NB4 (cell line): ENCODE measurements at places on chromosomes 7 and 10.

DNA sequence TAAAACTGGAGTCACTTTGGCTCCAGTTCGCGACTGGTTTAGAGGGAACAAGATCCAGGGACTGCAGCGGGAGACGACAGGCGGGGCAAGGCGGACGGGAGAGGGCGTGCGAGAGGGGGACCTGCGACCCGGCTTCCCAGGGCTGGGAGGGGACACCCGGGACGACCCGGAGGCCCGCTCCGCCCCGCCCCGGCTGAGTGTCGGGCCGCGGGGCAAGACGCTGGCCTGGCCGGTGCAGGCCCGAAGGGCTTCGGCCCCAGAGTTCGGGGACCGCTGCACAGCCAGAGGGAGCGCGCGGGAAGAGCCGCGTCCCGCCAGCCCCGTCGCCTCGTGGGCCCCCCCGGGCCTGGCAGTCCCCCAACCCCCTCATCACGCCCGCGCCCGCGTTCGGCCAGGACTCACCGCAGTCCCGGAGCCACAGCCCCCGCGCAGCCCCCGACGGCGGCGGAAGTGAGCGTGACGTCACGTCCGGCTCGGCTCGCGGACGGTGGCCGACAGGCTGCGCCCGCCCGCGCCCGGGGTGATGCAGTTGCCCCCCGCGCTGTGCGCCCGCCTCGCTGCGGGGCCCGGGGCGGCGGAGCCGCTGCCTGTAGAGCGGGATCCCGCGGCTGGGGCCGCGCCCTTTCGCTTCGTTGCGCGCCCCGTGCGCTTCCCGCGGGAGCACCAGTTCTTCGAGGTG is at the start of the genes TUBGCP2 and ZNF511:
Gene TUBGCP2, minus strand, starts transcription at position 452 of the 679 bp plus-strand sequence. CDS start 5,931 bp downstream, outside the sequence.
Gene ZNF511, plus strand, starts transcription at position 494 of the 679 bp plus-strand sequence. Its CDS starts 30 bp downstream, at position 524.
- peak; percentile 90 for DNase-seq

- peak; percentile 88 for DNase-seq
These were observed at the start of gene MYOF for GRCh38 chr10:93482145-93482834. Gene MYOF, minus strand, starts transcription at chr10:93482334. Its CDS starts 140 bp downstream, at chr10:93482194.

- DNase-seq, result no peak
These were observed 414.5 kb downstream of the GRM8 start for GRCh38 chr7:126838194-126838593.

- DNase-seq, result no peak
These were observed 35.7 kb upstream of the DMBT1 start for GRCh38 chr10:122524811-122525210.

DNA sequence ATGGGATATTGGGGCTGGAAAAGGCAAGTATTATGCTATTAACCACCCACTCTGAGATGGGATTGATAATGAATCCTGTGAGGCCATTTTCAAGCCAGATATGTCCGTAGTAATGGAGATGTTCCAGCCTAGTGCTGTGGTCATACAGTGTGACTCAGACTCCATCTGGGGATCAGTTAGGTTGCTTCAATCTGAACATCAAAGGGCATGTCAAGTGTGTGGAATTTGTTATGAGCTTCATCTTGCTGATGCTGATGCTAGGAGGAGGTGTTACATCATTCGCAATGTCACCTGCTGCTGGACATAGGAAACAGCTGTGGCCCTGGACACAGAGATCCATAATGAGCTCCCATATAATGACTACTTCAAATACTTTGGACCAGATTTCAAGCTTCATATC is 144.7 kb downstream of the PLCE1 start:
- no peak for DNase-seq

- DNase-seq, result no peak
These were observed 267.8 kb upstream of the MYO3A start for GRCh38 chr10:25666276-25666675.

- peak; percentile 47 for DNase-seq
These were observed 80.2 kb downstream of the RNF216 start for GRCh38 chr7:5701085-5701914.

DNA sequence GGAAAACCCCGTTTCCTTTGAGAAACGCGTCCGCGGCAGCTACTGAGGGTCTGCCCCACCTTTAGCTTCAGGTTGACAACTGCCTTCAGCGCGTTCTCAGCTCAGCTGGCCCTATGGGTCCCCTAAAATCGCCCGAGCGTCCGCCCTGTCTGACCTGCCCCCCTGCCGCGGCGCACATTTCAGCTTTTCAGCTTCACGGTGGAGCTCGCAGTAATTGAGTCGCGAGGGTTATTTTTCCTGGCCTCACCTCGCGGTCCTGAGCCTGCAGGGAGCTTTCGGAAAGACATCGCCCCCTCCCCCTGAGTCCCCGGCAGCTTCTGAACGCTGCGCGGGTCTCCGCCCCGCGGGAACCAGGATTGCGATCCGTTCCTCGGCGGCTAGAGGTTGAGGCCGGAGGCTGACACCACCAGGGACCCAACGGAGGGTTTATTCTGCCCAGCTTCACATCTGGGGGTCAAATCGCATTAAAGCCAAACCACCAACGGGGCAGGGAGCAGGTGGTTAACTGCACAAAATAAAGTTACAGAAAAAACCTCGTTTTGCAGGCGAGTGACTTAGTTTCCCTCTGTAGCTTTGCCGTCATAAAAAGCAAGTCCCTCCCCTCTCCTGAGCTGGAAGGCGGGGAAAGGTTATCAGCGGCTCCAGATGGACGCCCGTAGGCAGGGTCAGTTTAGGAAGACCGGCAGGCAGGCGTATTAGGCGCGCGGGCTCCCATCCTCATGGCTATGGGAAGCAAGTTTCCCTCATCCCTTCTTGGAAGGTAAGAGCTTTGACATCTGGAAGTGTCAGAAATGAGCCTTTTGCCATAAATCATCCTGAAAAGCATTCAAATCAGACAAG is 11.0 kb downstream of the TWIST1 start:
- no peak for DNase-seq

DNA sequence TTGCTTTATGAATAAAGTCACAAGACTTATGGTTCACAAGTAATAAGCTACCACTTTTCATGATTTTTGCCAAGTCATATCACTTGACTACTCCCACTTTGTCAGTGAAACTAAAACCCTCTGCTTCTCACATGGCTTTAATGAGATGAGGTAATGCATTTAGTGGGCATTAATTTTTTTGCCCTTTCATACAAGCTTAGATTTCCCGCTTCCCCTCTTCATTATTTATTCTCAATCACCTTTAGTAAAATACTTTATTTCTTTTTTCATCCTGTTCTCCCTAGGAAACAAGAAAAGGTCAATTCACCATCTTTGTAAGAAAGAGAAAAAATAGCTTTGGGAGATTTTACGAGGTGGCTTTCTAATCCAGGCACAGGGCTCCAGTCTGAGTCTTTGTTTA is 109.6 kb upstream of the STARD3NL start:
- peak; percentile 8 for DNase-seq

DNA sequence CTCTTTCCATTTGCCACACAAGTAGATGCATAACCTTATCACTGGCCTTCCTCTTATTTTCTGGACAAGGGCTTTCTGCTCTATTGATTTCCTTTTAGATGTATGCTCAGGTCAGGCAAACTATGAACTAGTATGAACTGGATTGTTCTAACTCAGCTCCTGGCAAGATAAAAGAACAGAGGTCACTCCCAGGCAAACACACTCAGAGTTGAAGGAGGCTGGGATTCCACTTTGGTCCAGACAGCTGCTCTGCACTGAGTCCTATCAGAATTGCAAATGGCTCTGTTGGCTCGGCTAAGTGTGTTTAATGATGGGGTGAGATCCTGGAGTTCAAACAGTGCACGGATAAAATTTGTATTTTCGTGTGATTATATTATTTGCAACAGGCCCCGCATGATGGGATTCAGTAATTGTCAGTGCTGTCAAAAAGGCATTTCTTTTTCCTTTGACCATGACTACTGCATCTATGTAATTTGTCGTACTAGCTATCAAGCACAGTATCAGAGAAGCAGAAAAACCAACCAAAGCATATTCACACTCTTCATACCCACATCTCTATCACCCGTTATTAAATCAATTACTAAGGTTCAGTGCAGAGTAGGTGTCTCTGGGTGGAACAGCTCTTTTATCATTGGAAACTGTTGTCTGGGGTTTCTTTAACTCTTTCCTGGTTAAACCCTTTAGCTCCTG is 288.1 kb upstream of the PRKCQ start:
- no peak for DNase-seq

- DNase-seq, result peak; percentile 47
These were observed 10.4 kb downstream of the TNS3 start for GRCh38 chr7:47571331-47572093.

- DNase-seq, result no peak
These were observed 44.1 kb downstream of the GRM3 start for GRCh38 chr7:86687831-86688230.

GRCh38 chr10:1412531-1413189 is 324.7 kb downstream of the ADARB2 start:
- DNase-seq, result no peak

DNA sequence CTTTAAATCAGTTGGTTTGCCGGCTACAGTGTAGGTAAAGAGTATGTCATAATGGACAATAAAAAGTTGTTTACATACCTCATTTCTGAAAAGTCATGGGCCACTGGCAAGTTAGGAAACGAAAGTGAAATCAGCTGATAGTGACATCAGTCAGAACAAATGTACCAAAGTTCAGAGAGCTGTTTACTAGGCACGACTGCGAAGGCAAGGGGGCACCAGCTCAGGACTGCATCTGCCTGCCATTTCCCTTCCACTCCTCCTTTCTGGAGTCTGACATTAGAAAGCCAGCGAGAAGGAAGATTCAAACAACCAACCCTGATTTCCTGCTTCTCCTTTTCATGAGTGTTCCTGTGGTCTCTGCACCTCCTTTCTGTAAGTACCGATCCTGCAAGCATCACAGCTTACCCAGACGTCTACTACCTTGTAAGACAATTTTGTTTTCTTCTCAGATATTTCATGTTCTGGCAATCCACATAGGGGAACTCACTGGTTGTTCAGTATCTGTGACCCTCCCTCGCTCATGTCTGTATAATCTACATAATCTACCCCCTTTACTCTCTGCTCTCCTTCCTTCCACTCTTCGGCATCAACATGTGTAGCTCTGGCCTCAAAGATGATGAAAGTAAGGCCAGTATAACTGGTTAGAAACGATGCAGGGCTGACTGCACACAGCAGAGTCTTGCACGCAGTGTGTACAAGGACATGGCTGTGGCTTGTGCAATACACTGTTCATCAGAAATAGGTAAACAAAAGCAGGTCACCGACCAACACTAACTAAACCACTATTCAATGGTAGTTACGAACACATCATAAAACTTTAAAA is at the start of gene TMEM140:
Gene TMEM140, plus strand, starts transcription at position 174 of the 823 bp plus-strand sequence. CDS start 16,370 bp downstream, outside the sequence.
- DNase-seq, result no peak

GRCh38 chr10:120208488-120208887 is 248.5 kb upstream of the PLPP4 start:
- no peak for DNase-seq

- no peak for DNase-seq
These were observed 402.0 kb upstream of the RNF32 start for GRCh38 chr7:156238366-156239133.

DNA sequence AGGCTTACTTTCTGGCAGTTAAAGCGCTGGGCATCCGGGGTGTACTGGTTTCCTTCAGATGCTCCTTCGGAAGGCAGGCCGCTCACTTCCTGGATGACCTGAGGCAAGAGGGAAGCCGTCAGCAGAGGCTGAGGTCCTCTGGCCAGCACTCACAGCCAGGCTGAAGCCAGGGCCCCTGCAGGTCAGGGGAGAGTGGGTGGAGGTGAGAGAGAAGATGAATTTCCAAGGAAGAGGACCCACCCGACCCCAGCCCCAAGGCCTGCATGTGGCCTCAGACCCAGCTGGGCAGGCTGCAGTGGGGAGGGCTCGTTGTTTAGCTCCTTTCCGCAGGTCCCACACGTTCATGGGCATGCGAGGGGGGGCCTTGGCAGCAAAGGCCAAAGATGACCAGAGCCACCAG is 71.3 kb downstream of the VWA2 start:
- no peak for DNase-seq

DNA sequence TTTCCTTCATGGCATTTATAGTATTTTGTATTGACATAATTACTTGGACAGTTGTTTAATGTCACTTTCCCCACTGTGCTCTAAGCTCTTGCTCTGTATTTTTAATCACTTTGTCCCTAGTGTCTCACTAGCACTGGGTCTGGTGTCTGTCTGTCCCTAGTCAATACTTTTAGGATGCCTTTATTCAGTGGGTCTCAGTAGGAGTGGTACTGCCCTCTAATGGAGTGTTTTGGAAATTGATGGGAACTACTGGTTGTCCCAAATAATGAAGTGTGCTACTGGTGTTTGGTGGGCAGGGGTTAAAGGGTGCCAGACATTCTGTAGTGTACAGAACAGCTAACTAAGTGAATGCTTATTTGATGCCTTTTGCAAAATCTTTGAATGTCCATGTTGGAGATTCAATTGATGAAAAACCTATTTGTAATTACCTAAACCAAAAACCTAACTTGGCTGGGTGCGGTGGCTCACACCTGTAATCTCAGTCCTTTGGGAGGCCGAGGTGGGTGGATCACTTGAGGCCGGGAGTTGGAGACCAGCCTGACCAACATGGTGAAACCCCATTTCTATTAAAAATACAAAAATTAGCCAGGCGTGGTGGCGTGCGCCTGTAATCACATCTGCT is 33.3 kb downstream of the CDK14 start:
- DNase-seq, result peak; percentile 79

GRCh38 chr7:140559410-140559809 is 80.1 kb upstream of the MKRN1 start:
- DNase-seq, result no peak

DNA sequence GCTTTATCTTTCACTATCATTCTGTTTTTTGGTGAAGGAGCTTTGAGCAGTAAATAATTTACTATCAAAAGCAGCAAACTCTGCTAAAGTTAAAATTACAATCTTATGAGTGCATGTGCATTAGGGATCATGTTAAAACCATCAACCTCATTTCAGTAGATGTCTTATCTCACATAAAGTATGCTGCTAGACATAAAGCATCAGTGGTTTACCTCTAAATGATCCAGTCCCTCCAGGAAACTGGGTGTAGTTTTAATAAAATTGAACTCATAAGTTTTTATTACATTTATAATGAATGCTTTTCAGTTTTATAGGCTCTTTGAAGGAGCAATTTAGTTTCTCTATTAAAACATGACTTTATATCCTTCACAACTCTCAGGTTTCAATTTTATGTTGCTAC is 108.7 kb downstream of the LRRN3 start:
- no peak for DNase-seq

DNA sequence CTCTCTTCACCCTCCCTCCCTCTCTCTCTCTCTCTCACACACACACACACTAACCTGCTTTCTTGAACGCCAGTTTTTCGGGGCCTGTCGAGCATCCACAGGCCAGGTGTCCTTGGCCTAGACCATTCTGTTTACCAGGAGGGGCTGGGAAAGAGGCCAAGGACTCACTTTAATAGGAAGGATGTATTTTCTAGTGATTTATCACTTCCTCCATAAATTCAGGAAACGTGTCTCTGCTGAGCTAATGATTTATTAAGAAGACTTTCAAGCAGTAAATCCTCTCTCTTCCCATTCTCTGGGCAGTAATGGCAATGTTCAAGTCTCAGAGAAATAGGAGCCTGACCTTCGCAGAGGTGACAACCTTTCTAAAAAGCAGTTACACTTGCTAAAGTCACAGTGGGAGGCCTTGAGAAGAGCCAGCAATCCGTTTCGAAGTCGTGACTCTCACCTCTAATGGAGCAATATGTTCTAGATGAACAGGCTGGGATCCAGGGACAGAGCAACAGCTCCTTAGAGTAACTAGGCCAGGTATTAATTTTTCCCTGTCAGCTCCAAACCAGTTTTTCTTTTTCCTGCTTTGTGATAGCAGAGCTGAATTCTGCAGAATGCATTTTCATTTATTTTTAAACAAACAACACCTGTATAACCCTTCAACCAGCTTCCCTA is 1357.5 kb upstream of the SORCS1 start:
- no peak for DNase-seq

GRCh38 chr7:85184599-85185423 is 2.0 kb downstream of the SEMA3D start:
- no peak for DNase-seq

- DNase-seq, result no peak
These were observed 10.3 kb downstream of the PODXL start for GRCh38 chr7:131546126-131546525.

- DNase-seq, result no peak
These were observed 37.3 kb upstream of the CCNY start for GRCh38 chr10:35299016-35299415.
